ENCODE measurements at places on chromosomes 2 and 18.

- peak; percentile 26 for DNase-seq
These were observed 92.5 kb upstream of the MAP2 start for GRCh38 chr2:209331291-209331844.

DNA sequence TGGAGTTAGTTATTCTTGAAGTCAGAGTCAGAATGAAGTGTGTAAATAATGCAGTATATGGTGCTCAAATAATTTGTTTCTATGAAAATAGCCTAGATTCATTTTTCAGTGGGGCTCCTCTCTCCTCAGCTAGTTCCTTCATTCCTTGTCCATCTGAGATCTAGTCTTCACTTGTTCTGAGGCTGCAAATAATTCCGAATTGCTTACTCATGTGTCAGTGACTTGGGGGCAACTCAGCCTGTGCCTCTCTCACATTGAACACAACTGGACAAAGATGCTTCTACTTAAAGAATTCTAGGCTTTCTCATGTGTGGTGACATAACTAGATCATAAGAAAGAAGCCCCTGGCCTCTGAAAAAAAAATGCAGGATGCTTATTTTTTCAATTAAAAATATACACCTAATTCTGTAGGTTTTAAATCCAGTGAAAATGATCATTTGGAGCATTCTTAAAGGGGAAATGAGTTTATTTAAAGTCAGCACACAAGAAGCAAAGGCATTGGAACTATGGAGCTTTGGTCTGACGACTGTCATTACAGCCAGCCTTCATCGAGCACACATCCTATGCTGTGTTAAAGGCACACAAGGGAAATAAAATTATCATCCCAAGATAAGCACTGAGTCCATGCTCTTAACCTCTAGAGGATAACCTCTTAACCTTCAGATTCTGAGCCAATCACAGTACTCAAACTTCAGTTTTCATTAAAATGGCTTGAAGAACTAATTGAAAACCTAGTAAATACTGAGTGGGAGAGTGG lies 24.8 kb upstream of the SCN7A start:
- DNase-seq, result no peak

- no peak for DNase-seq
These were observed 38.1 kb upstream of the SLC3A1 start for GRCh38 chr2:44237221-44237620.

- DNase-seq, result no peak
These were observed 83.4 kb downstream of the ZFP36L2 start for GRCh38 chr2:43142921-43143438.

DNA sequence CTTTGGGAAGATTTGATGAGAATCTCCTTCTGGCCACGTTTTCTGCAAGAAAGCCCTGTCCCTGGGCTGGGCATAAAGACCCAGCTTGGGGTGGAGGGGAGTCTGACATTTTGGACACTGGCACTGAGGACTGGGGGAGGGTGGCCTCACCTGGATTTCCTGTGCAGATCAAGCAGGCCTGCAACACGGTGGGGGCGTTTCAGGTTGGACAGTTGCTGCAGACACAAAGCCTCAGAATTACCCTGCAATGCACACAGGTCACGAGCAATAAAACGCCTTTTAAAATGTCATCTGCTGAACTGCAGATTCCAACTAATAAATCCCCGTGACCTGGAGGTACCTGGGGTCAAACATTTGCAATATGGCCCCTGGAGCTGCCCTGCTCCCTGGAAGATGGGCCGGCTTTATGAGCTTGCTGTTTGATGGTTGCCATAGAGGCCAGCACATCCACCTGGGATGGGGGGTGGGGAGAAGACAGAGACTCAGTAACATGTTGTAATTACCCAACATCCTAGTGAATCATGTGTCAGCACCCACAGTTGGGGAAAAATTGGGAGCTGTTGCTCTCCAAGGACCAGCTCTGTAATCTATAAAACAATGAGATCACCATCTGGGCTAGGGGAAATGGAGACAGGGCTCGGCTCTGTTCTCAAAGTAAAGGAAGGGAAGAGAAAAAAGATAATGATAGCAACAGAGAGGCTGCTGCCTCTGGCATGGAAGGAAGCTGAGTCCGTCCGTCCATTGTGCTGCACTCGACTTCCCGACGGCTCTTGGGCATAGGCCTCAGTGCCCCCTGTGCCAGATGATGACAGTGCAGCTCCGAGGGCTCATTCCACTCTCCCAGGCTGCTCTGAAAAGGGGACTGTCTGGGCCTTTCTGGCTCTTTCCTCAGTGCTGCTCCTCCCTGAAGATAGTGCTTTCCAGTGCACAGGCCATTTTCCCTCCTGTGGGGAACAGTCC lies 340.3 kb downstream of the CYRIA start:
- no peak for DNase-seq

DNA sequence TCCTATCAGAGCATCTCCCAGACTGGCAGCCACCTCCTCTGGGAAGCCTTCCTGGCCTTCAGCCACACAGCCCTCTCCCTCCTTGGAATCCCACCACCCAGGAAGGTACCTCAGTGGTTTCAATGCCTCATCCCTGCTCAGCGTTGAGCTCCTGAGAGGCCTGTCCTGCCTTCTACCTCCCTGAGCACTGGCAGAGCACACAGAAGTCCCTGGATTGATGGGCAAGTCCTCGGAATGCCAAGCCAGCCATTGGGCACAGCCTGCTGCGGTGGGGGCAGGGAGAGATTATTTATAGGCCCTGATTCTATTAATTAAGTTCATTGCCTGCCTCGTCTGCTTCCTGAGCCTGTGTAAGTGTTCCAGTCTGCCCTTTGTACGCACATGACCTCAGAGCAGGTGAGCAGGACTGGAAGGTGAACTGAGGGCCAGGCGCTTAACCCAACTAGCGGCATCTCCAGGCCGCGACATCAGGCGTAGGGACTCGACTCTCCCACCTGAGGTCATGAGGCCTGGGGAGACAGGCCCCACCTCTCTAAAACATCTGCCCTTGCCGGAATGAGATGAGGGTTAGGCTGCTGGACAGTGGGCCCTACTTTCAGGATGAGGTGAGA lies 63.4 kb downstream of the SMAD7 start:
- no peak for DNase-seq

DNA sequence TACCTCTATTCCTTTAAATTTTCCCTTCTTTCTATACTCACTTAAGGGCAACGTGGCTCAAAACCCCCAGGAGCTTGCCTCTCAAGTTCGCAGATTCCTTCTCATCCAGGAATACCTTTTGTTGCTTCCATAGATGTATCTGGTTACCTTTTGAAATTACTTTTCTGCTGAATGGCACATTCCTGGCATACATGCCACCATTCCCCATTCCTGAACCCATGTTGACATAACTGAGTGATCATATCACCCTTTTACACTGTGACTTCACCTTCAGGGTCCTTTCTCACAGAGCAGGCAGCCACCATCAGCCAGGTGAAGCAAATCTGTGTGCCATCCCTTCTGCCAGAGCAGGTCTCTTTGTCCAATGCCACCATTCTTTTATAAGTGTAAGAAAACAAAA lies 615.8 kb downstream of the ARHGAP15 start:
- no peak for DNase-seq

DNA sequence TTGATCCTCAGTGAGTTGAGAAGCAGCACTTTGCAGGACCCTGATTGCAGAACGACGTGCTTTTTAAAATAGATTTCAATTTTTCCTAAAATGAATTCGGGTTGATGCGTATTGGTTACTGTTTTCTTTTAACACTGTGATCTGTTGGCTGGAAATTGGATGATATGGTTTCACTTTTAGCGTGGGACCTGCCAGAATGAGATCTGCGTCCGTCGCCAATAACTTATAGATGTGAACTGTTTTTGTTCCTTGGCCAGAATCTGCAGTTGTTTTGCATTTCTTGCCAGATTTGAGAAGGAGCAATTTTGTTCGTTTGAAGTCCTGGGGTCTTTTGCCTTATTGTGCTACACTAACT lies 703 bp downstream of the UGGT1 start:
- DNase-seq, result peak; percentile 30

DNA sequence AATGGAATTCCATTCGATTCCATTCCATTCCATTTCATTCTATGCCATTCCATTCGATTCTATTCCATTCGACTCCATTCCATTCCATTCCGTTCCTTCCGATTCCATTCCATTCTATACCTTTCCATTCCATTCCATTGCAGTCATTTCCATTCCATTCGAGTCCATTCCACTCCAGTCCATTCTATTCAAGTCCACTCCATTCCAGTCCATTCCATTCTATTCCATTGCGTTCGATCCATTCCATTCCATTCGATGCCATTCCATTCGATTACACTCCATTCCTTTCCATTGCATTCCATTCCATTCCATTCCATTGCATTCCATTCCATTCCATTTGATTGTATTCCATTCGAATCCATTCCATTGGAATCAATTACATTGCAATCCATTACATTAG lies 1119.8 kb downstream of the RPIA start:
- no peak for DNase-seq

- DNase-seq, result peak; percentile 85
These were observed at the start of gene SP100 for GRCh38 chr2:230416061-230416721. Gene SP100, plus strand, starts transcription at chr2:230416201. Its CDS starts 96 bp downstream, at chr2:230416297.

GRCh38 chr18:12947285-12948049 lies at the start of gene SEH1L:
Gene SEH1L, plus strand, starts transcription at chr18:12948011. Its CDS starts 111 bp downstream, at chr18:12948122.
- peak; percentile 93 for DNase-seq

DNA sequence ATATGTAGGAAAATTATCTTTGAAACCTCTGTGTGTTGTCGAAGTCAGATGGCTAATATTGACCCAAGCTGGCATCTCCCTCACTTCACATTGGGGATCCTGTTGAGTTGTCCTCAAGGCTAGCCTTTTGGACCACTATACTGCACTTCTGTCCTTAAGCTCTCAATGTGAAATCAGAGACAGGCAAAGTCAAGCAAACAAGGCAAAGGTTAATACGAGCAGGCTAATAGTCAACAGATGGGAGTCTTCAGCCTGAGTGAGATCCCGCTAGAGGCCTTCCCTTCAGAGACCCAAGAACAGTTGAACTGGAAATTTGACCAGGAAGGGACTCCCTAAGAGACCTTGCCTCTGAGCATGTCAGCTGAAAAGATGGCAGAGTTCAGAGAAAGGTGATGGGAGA lies 475.4 kb downstream of the PARD3B start:
- no peak for DNase-seq

- DNase-seq, result no peak
These were observed 320.1 kb upstream of the PKDCC start for GRCh38 chr2:41727711-41728110.

GRCh38 chr2:177352441-177353186 lies 40.0 kb upstream of the AGPS start:
- no peak for DNase-seq

All from kidney capillary endothelial cell (primary cell).